Activated naive CD4-positive, alpha-beta T cell treated with anti-CD3 and anti-CD28 coated beads for 36 hours (primary cell): ENCODE measurements at places on chromosomes 2 and 18.
A peak's percentile ranks its signal among the peaks of the same experiment; 100 is the strongest.

DNA sequence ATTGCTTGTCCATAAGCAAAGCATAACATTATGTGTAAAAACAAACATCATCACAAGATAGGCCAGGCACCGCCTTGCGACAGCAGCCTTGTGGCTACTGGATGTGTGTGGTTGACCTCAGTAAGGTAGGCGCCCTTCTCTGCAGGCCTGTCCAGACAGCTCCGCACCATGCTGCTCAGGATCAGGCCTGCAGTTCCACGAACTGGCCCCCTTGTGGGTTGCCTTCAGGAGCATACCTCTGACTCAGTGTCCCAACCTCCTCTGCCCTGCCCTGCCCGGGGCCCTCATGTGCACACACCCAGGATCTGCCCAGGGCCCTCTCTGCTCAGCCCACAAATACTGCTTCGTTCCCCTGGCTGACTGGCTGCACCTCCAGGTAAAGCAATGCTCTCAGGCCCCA is 16.1 kb upstream of the ZNF236 start:
- H3K27ac ChIP-seq: no peak overlapping the region
- no peak for DNase-seq
- H3K4me3 ChIP-seq: no peak overlapping the region
- no peaks in the 10 kb centered on the region for H3K27me3 ChIP-seq
- peaks cover 2% of the 10 kb centered on the region for H3K36me3 ChIP-seq

- H3K27me3 ChIP-seq: no peaks in the 10 kb centered on the region
- H3K27ac ChIP-seq: no peak overlapping the region
- H3K36me3 ChIP-seq: no peaks in the 10 kb centered on the region
- no peak for DNase-seq
- H3K4me3 ChIP-seq: no peak overlapping the region
Observed at GRCh38 chr2:29977284-29977683, 55.9 kb upstream of the ALK start.

DNA sequence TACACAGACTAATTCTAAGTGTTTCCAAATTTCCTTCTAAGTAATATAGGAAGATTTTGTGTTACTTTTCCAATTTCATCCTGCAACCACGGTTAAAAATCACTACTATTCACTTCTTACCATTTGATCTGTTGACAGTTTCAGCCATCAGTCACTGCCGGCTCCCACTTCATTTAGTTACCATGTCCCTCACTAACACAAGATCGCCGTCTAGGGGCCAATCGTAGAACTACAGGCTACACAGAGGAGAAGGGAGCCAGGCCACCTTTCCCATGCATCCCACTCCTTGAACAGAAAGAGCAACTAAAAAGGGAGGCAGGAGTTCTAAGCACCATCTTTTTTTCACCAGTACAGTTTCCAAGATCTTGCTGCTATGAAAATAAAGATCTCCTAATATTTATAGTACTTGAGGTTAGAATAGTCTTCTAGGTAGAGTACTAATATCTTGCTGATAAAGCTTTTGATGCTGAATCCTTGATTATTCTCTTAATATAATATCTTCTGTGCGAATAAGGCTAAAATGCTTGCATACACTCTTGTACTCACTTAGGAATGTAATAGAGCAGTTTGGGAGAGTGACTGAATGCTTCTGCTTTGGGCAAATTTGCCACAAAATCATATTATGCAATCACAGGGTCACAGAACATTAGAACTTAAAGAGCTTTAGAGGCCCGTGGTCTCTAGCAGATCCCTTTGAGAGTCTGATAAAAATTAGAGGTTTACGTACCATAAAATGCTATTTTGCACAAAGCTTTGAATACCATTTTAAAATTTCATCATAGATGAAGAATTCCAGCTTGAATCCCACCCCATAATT is 39.5 kb upstream of the CYP1B1 start:
- H3K27me3 ChIP-seq: peaks cover 13% of the 10 kb centered on the region
- no peak overlapping the region for H3K4me3 ChIP-seq
- DNase-seq: peak; percentile 92
- no peaks in the 10 kb centered on the region for H3K4me1 ChIP-seq
- H3K27ac ChIP-seq: no peak overlapping the region

GRCh38 chr2:191436368-191437055 is 191.3 kb downstream of the MYO1B start:
- no peaks in the 10 kb centered on the region for H3K36me3 ChIP-seq
- H3K4me1 ChIP-seq: no peaks in the 10 kb centered on the region
- H3K4me3 ChIP-seq: no peak overlapping the region
- no peak for DNase-seq
- no peak overlapping the region for H3K27ac ChIP-seq

DNA sequence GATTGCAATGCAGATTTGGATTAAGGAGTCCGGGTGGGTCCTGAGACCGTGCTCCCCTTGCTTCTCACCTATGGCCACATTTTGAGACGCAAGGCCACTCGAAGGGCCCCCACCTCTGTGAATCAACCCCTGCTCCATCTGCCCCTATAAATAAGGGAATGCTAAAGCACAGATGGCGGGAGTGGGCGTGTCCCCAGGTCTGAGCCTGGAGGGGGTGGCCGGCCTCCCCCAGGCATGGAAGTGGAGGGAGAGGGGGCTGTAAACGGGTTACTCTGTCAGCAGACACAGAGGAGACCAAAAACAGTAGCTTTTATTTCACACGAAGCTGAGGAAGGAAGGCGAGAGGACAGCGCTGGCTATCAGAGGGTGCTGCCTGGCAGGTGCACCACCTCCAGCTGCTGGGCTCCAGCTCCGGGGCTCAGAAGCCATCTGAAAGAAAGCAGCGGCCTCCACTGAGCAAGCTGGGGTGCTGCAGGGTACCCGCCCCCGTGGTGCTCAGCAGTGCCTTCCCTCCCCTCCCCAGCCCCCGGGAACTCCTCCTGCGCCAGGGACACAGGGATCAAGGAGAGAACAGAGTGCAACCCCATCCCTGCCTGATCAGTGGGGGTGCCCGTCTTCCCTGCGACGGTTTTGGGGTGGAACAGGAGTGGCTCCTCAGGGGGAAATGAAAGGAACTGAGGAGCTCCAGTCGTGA is 56.7 kb upstream of the RAB6C start:
- H3K36me3 ChIP-seq: peaks cover 5% of the 10 kb centered on the region
- H3K27me3 ChIP-seq: peaks cover 15% of the 10 kb centered on the region
- H3K4me1 ChIP-seq: peaks cover 3% of the 10 kb centered on the region
- DNase-seq: no peak
- no peak overlapping the region for H3K4me3 ChIP-seq

GRCh38 chr18:4319738-4320677 is 135.1 kb downstream of the DLGAP1 start:
- no peak for DNase-seq
- no peak overlapping the region for H3K27ac ChIP-seq
- H3K4me1 ChIP-seq: no peaks in the 10 kb centered on the region
- H3K27me3 ChIP-seq: no peaks in the 10 kb centered on the region

DNA sequence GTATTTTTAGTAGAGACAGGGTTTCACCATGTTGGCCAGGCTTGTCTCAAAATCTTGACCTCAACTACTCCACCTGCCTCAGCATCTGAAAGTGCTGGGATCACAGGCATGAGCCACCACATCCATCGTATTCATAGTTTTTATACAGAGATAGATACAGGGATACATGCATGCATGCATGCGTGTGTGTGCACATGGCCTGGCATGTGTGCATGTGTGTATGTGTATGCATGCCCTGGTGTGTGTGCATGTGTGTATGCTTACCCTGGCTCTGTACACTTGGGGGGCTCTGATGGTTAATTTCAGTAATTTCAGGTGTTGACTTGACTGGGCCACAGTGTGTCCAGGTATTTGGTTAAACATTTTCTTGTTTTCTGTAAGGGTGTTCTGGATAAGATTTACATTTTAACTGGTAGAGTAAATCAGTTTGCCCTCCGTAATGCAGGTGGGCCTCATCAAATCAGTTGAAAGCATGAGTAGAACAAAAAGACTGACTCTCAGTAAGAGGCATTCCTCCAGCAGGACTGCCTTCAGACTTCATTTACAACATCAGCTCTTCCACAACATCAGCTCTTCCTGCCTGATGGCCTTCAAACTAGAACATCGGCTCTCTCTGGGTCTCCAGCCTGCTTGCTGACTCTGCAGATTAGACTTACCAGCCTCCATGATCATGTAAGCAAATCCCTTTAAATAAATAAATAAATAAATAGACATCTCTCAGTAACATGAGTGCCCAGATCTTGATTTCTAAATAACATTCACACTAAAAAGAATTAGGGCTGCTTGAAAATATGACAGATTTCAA is 30.8 kb downstream of the SESTD1 start:
- no peaks in the 10 kb centered on the region for H3K27me3 ChIP-seq
- H3K36me3 ChIP-seq: no peaks in the 10 kb centered on the region
- H3K27ac ChIP-seq: no peak overlapping the region
- no peak overlapping the region for H3K4me3 ChIP-seq
- peaks cover 6% of the 10 kb centered on the region for H3K4me1 ChIP-seq

DNA sequence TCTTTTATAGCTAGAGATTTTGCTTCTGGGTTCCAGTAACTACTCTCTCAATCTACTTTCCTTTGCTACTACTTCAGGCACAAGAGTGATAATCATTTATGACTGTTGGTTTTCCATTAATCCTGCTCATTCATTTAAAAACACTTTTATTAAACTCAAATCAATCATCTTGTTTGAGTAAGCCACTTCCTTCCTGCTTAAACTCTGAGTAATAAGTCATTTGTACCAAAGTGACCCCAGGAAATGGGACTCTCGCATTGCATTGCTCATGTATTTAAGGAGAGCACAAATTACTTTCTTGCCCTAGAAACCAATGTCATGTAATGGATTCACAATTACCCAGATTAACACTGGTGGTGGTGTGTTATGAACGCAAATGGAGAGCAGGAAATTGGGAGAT is 270.7 kb upstream of the HNMT start:
- H3K27ac ChIP-seq: no peak overlapping the region
- no peaks in the 10 kb centered on the region for H3K36me3 ChIP-seq
- no peaks in the 10 kb centered on the region for H3K4me1 ChIP-seq
- H3K27me3 ChIP-seq: no peaks in the 10 kb centered on the region

- no peak overlapping the region for H3K27ac ChIP-seq
- no peaks in the 10 kb centered on the region for H3K4me1 ChIP-seq
- no peak overlapping the region for H3K4me3 ChIP-seq
- no peaks in the 10 kb centered on the region for H3K36me3 ChIP-seq
- H3K27me3 ChIP-seq: no peaks in the 10 kb centered on the region
- no peak for DNase-seq
Observed at GRCh38 chr2:74407682-74408081, 13.7 kb downstream of the C2orf81 start.

GRCh38 chr2:240322231-240322955 is 113.1 kb upstream of the GPC1 start:
- H3K27me3 ChIP-seq: no peaks in the 10 kb centered on the region
- H3K36me3 ChIP-seq: no peaks in the 10 kb centered on the region
- H3K27ac ChIP-seq: no peak overlapping the region
- no peak overlapping the region for H3K4me3 ChIP-seq

DNA sequence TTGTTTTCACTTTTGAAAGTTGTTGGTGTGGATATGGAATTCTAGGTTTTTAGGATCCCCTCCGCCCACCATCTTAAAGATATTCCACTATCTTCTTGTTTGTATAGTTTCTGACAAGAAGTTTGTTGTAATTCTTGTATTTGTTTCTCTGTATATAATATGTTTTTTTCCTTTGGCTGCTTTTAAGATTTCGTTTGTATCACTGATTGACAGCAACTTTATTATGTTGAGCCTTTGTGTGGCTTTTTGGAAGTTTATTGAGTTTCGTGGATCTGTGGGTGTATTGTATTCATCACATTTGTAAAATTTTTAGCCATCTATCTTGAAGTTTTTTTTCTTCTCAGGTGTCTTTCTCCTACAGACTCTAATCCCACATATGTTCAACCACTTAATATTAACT is 200.1 kb downstream of the MCFD2 start:
- no peak overlapping the region for H3K4me3 ChIP-seq
- peaks cover 39% of the 10 kb centered on the region for H3K4me1 ChIP-seq
- H3K36me3 ChIP-seq: peaks cover 23% of the 10 kb centered on the region
- no peaks in the 10 kb centered on the region for H3K27me3 ChIP-seq

DNA sequence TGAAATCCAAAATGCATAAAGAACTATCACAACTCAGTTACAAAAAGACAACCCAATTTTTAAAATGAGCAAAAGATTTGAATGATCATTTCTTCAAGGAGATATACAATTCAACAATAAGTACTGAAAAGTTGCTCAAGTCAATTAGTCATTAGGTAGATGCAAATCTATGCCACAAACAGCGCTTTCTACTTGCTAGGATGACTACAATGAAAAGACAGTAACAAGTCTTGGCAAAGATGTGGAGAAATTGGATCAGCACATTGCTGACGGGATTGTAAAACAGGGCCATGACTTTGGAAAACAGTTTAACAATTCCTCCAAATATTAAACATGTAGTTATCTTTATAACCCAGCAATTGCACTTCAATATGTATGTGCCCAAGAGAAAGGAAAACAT is 166.3 kb upstream of the MC4R start:
- H3K4me3 ChIP-seq: no peak overlapping the region
- no peaks in the 10 kb centered on the region for H3K27me3 ChIP-seq
- H3K4me1 ChIP-seq: no peaks in the 10 kb centered on the region
- H3K36me3 ChIP-seq: no peaks in the 10 kb centered on the region

DNA sequence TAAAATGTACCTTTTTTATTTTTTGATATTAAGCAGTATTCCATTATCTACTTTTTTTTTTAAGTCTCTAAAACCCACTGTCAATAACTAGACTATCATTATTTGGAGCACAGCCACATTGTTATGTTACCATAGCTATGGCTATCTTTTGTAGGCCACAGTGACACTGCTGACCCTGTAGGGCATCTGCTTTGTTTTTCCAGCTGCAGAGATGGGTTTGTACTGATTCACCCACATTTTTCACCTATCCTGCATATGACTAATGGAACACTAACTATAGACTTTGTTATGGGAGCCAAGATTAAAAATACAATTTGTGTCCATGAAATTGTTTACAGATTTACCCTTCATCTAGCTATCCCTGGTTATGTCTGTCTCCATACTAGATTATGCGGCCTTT is 21.6 kb upstream of the OTX1 start:
- H3K4me1 ChIP-seq: no peaks in the 10 kb centered on the region
- no peak overlapping the region for H3K27ac ChIP-seq
- no peaks in the 10 kb centered on the region for H3K27me3 ChIP-seq
- no peak for DNase-seq
- H3K4me3 ChIP-seq: no peak overlapping the region

- H3K27me3 ChIP-seq: no peaks in the 10 kb centered on the region
- no peak for DNase-seq
Observed at GRCh38 chr2:26989156-26989555, 18.7 kb downstream of the MAPRE3 start.

- no peak overlapping the region for H3K4me3 ChIP-seq
- peaks cover 3% of the 10 kb centered on the region for H3K36me3 ChIP-seq
- peaks cover 17% of the 10 kb centered on the region for H3K4me1 ChIP-seq
- no peak for DNase-seq
- H3K27me3 ChIP-seq: no peaks in the 10 kb centered on the region
Observed at GRCh38 chr18:13389491-13390131, 171.1 kb downstream of the LDLRAD4 start.

GRCh38 chr18:10689236-10690034 is 163.6 kb downstream of the NAPG start:
- no peak for DNase-seq
- H3K4me3 ChIP-seq: no peak overlapping the region
- H3K4me1 ChIP-seq: no peaks in the 10 kb centered on the region
- peaks cover 2% of the 10 kb centered on the region for H3K27me3 ChIP-seq

GRCh38 chr2:197196541-197197180 is 113.9 kb downstream of the ANKRD44 start:
- peaks cover 81% of the 10 kb centered on the region for H3K4me1 ChIP-seq
- H3K4me3 ChIP-seq: peak overlapping the region; percentile 30
- peak overlapping the region; percentile 96 for H3K27ac ChIP-seq
- no peaks in the 10 kb centered on the region for H3K27me3 ChIP-seq
- H3K36me3 ChIP-seq: peaks cover 2% of the 10 kb centered on the region
- no peak for DNase-seq

GRCh38 chr2:28049899-28050298 is 159.4 kb downstream of the BABAM2 start:
- DNase-seq: no peak
- H3K27me3 ChIP-seq: no peaks in the 10 kb centered on the region
- H3K4me1 ChIP-seq: no peaks in the 10 kb centered on the region
- H3K36me3 ChIP-seq: peaks cover 3% of the 10 kb centered on the region
- no peak overlapping the region for H3K27ac ChIP-seq
- H3K4me3 ChIP-seq: no peak overlapping the region
